ENCODE measurements at places on chromosomes 6 and 20.

GRCh38 chr6:148952147-148953035 is 205.6 kb downstream of the UST start:
- no peak for DNase-seq

- no peak for DNase-seq
Observed at GRCh38 chr20:37421060-37421905, 75.3 kb downstream of the SRC start.

DNA sequence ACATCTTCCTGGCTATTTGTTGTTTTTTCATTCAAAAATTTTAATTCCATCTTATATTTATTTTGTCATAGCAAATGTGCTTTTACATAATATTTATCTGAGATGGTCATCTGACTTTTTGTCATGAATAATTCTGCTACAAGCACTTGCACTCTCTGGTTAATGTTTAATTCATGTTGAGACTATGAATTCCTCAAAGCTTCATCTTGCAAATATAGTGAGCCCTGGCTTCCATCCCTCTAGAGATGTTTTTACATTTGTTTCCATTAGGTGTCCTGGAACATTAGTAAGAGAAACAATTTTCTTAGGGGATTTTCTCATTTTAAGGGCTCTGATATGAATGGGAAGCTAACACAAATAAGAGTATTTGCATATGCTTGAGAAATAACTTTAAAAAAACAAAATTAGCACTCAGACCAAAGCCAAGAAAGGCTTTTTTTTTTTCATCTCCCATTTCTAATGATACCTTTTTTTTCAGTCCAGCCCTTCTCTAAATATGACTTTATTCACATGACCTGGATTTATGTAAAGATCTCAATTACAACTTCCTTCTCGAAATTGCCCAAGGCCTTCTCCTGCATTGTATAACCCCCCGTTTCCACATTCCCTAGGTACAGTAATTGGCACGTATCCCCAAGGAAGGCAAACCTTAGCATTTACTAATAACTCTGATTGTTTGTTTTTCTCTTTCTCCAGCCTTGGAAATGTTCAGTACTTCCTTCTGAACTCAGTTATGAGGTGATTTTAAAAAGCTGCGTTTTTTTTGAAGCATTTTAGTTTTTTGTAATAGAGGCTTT is 797.0 kb upstream of the GJE1 start:
- DNase-seq = no peak

DNA sequence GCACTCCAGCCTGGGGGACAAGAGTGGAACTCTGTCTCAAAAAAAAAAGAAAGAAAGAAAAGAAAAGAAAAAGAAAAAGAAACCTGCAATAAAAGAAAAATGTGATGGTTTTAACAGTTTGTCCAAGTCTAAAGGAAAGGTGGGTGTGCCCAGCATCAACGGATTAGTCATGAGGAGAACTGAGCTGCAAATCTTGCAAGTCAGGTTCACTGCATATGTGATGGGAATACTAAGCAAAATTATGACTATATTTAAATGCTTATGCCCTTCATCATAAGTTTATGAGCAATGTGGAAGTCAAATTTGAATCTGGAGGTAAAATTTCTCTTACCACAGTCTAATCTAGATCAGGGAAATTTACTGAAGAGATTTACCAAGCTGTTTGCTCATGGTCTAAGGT is 13.1 kb upstream of the CDK19 start:
- DNase-seq = no peak

DNA sequence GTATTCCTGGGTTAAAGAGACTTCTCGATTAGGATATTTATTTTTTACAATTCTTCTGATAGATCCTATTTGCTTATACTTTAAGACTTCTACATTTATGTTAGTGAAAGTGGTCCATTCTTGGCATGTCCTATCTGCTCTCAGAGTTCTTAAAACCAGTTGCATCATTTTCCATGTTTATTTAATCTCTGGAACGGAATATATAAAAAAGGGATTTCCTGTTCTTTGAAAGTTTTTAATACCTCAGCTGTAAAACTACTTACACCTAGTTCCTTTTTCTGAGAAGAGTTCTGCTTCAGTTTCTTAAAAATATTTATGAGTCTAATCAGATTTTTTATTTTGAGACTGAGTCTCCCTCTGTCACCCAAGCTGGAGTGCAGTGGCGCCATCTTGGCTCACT is 18.0 kb upstream of the MYL9 start:
- no peak for DNase-seq

- DNase-seq = no peak
Observed at GRCh38 chr6:34836451-34836850, 44.6 kb downstream of the BLTP3A start.

GRCh38 chr6:137911675-137912191 is 44.7 kb downstream of the TNFAIP3 start:
- no peak for DNase-seq

GRCh38 chr6:147204060-147204785 is at the start of gene STXBP5:
TSS of gene STXBP5 (plus strand) at chr6:147204417. CDS start at chr6:147204533, 116 bp downstream.
- DNase-seq = peak; percentile 17

GRCh38 chr6:108544606-108545005 is 16.1 kb upstream of the FOXO3 start:
- DNase-seq = no peak

DNA sequence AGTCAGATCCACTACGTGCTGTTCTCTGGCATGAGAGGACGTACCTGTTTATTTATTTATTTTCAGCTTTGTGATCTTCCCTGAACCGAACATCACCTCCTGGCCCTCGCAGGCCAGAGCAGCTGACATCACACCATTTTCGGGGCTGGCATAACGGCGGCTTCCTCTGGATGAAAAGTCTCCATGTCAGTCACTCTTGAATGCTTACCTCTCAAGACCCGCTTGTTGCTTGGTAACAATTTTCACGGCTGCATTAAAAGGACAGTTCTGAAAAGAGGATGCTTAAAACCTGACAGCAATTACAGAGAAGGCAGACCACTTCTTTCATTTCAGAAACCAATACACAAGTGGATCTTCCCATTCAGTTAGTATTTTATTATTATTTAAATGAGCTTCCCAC is 159.8 kb upstream of the CDH4 start:
- DNase-seq = no peak

GRCh38 chr6:56433119-56433518 is 185.7 kb upstream of the COL21A1 start:
- DNase-seq = no peak

DNA sequence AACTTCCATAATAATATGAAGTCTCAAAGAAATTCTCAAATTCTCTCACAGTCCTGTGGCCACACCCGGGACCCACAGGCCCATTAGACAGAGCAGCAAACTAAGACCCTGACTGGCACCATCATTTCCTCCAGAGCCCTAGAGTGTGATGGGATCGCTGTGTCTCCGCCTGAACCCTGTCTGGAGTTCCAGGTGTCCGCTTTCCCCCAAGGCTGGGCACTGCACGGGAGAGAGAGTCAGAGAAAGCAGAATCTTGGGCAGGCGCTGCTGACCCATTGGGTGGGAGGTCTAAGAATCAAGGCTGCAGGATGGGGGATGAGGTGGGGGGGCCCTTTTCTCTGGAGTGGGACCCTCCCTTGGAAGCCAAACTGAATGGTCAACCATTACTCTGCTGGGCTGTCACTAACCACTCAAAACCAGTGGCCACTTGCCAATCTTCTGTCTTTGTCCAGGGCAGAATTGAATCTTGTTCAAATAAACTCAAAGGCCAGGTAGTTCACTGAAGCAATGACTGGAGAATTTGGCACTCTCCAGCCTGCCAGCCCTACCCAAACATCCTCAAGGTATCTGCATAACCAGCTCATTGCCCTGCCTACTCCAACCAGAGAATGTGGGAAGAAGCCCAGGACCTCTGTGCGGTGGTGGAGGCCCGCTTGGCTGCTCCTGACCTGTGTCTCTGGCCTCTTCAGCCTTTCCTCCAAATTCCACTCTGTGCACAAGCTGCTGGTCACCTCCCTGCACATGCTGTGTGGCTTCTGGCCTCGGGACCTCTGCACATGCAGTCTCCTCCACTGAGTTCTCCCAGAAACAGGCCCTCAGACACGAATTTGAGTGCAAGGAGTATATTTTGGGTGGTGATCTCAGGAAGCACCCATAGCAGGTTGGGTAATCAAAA is 141.1 kb downstream of the CEBPB start:
- no peak for DNase-seq

DNA sequence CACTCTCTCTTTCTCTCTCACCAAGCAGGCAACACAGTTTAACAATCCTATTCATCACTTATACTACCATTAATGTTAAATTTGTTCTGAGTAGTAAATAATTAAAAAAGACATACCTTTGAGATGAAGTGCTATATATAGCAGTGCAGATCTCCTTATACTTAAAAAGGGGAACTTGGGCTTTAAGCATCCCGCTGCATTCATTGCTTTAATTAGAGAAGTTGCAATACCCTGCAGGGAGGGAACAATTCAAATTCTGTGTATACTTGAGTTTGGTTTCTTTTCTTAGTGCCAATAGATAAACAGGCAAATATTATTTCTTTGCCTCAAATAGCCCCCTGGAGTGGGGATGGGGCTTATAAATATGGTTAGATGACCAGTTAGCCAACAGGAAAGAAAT is 10.8 kb upstream of the ZBTB24 start:
- DNase-seq = no peak

DNA sequence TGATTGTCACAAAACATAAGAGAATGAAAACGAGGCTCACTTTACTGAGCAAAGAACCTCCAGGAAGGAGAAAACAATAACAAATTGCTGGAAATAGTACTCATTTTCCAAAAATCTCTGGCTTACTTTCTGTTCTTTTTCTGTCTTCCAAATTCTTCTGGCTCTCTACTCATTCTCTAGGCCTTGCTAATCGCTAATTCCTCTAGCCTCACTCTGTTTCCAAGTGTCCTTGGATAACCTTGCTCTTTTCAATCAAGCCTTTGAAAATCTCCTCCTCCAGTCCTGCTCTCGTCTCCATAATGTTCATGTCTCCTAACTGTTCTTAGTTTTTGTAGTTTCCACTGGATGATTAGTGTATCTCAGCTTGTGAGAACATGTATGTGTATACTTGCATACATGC is 96.2 kb upstream of the MAP7 start:
- no peak for DNase-seq

GRCh38 chr20:35669221-35669620 is 4.5 kb upstream of the CPNE1 start:
- no peak for DNase-seq

GRCh38 chr20:37359331-37359730 is 13.4 kb downstream of the SRC start:
- DNase-seq = no peak

GRCh38 chr6:99603421-99604165 is 3.0 kb upstream of the PRDM13 start:
- no peak for DNase-seq

DNA sequence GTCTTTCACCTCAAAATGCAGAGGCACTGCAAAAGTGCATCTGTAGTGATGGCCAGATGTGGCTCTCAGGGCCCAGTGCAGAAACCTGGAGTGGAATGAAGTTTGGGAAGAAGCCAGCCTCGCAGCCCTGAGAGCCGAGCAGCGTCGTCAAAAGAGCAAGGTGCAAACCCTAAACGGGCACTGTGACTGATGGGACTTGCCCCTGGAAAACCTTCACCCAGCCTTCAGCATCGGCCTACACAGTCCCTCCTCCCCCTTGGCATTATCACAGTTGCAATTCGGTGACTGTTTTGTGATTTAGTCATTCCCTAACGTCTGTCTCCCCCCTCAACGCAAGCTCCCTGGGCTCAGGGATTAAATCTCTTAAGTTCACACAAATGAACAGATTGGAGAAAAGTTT is 38.6 kb downstream of the TAF4 start:
- DNase-seq = no peak

- DNase-seq = no peak
Observed at GRCh38 chr6:43454696-43455530, 435 bp downstream of the DLK2 start.

DNA sequence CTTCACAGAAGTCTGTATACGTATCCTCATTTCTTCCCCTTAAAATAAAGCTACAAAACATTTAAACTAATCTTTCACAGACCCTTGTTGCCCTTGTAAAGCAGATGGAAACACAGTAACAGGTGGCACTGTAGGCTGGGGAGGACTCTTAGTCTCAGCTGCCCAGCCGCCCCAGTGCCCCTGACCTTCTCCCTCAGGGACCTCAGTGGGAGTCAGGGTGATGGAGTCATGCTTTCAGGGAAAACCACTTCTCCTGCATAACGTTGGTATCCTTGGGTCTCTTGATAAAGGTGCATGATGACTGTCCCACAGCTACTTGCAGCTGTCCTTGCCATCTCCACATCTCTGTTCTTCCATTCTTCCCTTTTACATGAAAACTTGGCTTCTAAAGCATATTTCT is 198.6 kb downstream of the CDKAL1 start:
- DNase-seq = no peak

DNA sequence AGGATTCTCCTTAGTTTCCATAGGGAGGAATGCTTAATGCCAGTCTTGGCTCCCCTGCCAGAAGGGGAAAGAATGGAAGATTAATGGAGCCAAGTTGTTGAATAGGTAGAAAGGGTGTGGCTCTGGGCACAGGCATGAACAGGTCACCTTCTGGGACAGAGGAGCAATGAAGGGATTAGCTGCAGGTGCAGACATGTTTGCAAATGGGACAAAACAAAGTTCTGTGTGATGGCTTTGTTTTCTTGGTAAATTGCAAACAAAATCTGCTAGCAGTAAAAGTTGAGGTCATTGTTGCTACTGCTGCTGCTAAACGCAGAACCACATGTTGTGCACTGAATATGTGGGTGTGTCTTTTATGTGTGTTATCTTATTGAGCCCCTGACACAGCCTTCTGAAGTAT is 93.3 kb downstream of the PERP start:
- DNase-seq = no peak

- no peak for DNase-seq
Observed at GRCh38 chr6:85449818-85450759, at the start of gene NT5E. TSS of gene NT5E (plus strand) at chr6:85450083. CDS start at chr6:85450140, 57 bp downstream.

DNA sequence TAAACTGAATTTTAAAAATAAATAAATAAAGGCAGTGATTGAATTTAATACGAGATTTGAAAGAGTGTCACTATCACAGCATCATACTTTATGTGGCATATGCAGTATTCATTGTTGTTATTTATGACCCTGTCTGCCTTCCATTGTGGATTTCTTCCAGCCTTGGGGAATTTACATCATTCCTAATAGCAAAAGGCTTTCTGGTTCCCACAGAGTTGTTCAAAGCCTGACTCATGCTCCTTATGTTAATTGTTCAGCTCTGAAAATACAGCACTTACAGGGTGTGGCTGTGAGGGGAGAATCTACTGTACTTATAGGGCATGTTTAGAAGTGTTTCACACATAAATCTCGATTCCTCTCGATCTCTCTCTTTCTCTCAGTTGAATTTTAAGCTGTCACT is 54.4 kb downstream of the JAG1 start:
- DNase-seq = no peak

DNA sequence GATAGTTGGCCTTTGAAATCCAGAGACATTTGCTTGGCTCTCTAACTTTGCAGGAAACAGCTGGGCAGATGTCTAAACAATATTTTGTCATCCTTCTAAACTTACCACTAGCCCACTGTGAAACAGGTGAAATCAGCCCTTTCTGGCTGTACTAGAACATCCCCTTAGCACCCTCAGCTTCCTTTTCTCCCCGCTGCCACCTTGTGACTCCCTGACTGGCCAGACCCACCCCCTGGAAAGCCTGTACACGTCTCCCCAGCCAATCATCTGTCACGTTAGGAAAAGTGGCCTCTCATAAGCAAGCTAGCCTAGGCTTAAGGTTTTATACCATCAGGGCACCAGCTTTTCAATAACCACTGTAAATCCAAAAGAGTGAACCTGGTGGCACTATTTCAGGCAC is 88.6 kb upstream of the E2F3 start:
- no peak for DNase-seq

- DNase-seq = no peak
Observed at GRCh38 chr6:27791182-27791943, 120.8 kb downstream of the OR2B2 start.
